ENCODE measurements at places on chromosomes 3 and 15.

GRCh38 chr15:98160236-98160635, 199.7 kb downstream of the ARRDC4 start:
- H3K4me3 ChIP-seq: no peak overlapping the region
- no peaks in the 10 kb centered on the region for H3K27me3 ChIP-seq
- H3K36me3 ChIP-seq: no peaks in the 10 kb centered on the region
- H3K4me1 ChIP-seq: no peaks in the 10 kb centered on the region
- no peak for DNase-seq

- no peaks in the 10 kb centered on the region for H3K36me3 ChIP-seq
- no peak overlapping the region for H3K4me3 ChIP-seq
- H3K4me1 ChIP-seq: peaks cover 5% of the 10 kb centered on the region
- no peak for DNase-seq
- H3K27me3 ChIP-seq: no peaks in the 10 kb centered on the region
- H3K27ac ChIP-seq: no peak overlapping the region
Measured at GRCh38 chr15:38041576-38041975, 107.1 kb downstream of the TMCO5A start.

- peak; percentile 50 for DNase-seq
- no peaks in the 10 kb centered on the region for H3K27me3 ChIP-seq
- no peak overlapping the region for H3K4me3 ChIP-seq
- H3K27ac ChIP-seq: no peak overlapping the region
- no peaks in the 10 kb centered on the region for H3K4me1 ChIP-seq
Measured at GRCh38 chr3:126944089-126944965, 38.6 kb upstream of the PLXNA1 start.

- H3K4me3 ChIP-seq: no peak overlapping the region
- no peaks in the 10 kb centered on the region for H3K4me1 ChIP-seq
- H3K27me3 ChIP-seq: no peaks in the 10 kb centered on the region
- H3K27ac ChIP-seq: no peak overlapping the region
- peaks cover 10% of the 10 kb centered on the region for H3K36me3 ChIP-seq
Measured at GRCh38 chr3:150635526-150635925, 32.4 kb downstream of the SELENOT start.

DNA sequence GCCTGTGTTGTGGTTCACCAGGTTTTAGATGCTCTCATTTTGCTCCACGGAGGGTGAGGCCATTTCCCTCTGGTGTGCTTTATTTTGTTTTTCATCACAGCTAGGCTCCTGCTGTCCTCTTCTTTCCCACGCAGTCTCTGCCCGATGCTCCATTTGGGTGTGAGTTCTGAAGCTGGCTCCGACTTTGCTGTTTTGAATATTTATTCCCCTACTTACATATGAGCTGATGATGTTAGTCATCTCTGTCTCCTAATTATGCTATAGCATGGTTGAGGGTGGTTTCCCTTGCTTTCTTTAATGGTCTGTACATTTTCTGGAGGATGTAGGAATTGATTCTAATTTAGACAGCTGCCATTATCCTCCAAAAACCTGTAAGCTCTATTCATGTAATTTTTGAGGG, 168.1 kb upstream of the MYRIP start:
- no peak overlapping the region for H3K27ac ChIP-seq
- H3K4me3 ChIP-seq: no peak overlapping the region
- no peaks in the 10 kb centered on the region for H3K27me3 ChIP-seq
- no peaks in the 10 kb centered on the region for H3K36me3 ChIP-seq
- DNase-seq: no peak
